ENCODE measurements at places on chromosomes 12 and 14. TPM values are rescaled to one million over a fixed set of nuclear protein-coding genes. Genes with fewer than 3 reads are reported as not detected.

Gene LMNTD1
- 0.51 TPM for total RNA-seq

Gene CDH24
- 2.6 TPM for total RNA-seq

Gene NUP107
- total RNA-seq: 23.1 TPM

Gene ZDHHC22
- total RNA-seq: not detected

Gene DBX2
- 0.19 TPM for total RNA-seq

Gene CLEC9A
- not detected for total RNA-seq

Gene IL25
- total RNA-seq: not detected

Gene ASB2
- total RNA-seq: 156 TPM

Gene OTUB2
- 0.30 TPM for total RNA-seq

- peak; percentile 79 for DNase-seq
Measured at GRCh38 chr12:6550294-6551062, 5.4 kb downstream of the IFFO1 start.

GRCh38 chr12:40907115-40907527 is 214.9 kb downstream of the CNTN1 start:
- DNase-seq: no peak

- DNase-seq: no peak
Measured at GRCh38 chr12:127162902-127163301, 1104.1 kb upstream of the TMEM132C start.

DNA sequence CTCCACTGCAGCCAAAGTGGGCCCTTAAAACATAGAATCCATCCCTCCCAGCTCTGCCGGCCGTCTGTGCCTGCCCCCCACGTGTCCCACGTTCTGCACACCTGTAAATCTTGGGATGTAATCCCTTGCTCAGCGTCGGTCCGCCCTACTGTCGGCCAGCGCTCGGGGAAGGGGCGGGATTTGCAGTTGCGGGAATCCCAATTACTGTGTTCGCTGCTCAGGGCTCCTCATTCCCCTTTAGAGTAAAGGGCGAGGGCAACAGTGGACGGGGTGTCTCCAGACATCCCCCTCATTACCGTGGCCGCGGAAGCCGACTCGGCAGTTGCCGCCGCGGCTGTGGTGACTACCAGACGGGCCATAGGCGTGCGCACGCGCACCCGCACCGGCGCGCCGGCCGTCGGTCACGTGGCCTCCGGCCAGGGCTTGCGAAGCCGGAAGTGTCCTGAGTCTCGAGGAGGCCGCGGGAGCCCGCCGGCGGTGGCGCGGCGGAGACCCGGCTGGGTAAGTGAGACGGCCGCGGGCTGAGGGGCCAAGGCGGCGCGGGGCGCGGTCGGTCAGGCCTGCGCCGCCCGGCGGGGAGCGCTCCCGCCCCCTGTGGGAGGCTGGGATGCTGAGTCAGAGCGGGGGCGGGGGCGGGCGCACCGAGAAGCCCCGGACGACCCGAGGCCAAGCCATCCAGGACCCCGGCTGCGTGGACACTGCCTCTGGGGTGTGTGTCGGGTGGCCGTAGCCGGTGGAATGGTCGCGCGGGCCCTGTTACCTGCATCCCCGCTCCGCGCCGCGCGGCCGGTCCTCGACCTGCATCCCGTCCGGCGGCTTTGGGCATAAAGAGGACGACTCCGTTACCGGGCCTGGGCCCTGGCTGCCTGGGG is at the start of gene TBK1:
Gene TBK1, plus strand, starts transcription at position 434 of the 872 bp plus-strand sequence. CDS start 3,751 bp downstream, outside the sequence.
- DNase-seq: peak; percentile 96

- peak; percentile 67 for DNase-seq
Measured at GRCh38 chr12:52209321-52209720, 17.5 kb upstream of the KRT80 start.

GRCh38 chr12:131773582-131774221 is 54.5 kb upstream of the MMP17 start:
- DNase-seq: peak; percentile 69

GRCh38 chr12:58463051-58463450 is 457.3 kb downstream of the LRIG3 start:
- no peak for DNase-seq

- no peak for DNase-seq
Measured at GRCh38 chr12:67437011-67437410, 167.9 kb downstream of the CAND1 start.

GRCh38 chr14:29352706-29353080 is 575.0 kb downstream of the PRKD1 start:
- no peak for DNase-seq

- DNase-seq: no peak
Measured at GRCh38 chr14:89365061-89365801, 51.8 kb downstream of the FOXN3 start.

DNA sequence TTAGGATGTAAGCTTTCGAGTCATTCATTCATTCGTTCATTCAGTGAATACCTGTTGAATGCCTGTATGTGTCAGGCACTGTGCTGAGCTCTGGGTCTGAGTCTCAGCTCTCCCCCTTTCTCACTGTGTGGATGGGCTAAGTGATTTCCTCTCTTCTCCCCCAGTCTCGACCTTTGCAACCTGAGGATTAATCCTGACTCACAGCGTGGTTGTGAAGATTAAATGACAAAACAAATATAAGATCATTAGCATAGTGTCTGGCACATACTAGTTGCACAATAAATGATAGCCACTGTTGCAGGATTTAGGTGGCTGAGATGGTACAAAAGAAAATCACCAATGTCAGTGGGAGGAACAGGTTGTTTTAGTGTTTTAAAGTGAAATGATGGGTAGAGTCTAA is 136.7 kb downstream of the GPR135 start:
- no peak for DNase-seq

GRCh38 chr12:76878099-76878898 is 520 bp downstream of the CSRP2 start:
- no peak for DNase-seq

- DNase-seq: no peak
Measured at GRCh38 chr12:106739318-106739717, 35.2 kb upstream of the RIC8B start.

DNA sequence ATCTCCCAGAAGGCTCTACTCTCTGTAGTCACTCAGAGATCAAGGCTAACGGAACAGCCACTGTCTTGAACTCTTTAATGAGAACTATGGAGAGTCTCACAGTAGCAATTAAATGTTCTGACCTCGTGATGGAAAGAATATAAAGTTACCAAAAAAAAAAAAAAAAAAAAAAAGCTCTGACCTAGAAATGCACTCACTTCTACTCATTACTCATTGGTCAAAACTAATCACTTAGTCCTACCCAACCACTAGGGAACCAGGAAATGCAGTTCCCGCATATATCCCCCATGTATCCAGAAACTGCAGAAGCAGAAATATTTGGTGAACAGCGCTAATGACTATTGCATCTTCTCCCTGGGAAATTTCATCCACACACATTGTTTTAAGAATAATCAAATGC is 29.5 kb upstream of the C12orf76 start:
- no peak for DNase-seq

DNA sequence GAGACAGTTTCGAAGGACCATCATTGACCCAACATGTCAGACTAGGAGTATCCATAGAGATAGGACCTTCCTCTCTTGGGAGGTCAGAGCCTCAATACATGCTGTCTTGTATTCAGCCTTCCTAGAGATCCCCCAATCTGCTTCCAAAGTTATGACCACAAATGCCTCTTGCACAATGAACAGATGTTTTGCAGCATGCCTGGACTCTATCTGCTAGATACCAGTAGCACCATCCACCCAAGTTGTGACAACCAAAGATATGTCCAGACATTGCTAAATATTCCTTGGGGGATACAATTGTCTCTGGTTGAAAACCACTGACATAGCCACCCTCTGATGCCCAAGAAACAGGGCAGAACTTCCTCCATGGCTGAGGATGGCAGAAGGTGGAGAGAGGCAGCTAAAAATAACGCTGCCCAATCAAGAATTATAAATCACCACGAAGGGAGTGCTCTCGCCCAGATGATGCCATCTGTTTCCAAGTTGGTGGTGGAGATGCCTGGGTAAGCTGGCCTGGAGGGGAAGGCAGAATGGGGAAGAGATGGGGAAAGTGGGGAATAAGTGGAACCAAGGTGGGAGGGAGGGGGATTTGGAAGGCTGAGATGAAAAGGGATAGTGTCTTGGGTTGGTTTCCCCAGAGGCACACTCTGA is 42.9 kb upstream of the NOS1 start:
- DNase-seq: no peak

DNA sequence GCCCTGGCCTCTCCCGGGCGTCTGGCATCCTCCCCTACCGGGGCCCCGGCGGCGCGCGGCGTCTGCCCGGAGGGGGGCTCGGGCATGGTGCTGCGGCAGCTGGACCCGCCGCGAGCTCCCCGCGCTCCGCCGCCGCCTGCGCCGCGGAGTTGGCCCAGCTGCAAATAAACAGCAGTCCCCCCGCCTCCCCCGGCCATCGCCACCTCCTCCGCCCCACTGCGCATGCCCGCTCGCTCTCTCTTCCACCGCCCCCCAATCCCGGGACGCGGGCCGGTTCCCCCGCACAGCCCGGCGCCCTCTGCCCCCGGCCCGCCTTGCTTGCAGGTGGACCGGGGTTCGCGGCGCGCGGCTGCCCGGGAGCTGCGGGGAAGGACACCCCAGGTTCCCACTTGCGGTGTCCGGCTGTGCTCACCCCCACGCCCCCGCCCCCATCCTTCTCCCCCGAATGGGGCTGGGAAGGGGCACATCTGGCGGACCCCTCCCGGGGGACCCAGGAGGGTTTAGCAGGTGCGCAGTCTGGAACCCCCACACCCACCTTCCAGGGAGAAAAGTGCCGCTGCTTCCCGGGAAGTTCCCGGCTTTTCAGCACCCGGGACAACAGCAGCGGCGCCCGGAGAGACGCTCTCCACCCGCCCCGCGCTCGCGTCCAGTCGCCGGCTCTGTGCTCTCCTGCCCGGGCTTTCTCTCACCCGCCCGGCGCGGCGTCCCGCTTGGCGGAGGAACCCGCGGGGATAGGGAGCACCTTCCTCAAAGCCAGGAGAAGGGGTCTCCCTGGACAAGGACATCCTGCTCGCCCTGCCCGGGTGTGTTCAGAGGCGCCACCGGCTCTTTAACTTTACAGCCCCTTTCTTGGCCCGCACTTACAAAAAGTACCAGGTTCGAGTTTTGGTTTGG is at the start of gene TMTC1:
Gene TMTC1, minus strand, starts transcription at position 170 of the 894 bp plus-strand sequence. CDS start 191 bp downstream, outside the sequence.
- DNase-seq: peak; percentile 91

DNA sequence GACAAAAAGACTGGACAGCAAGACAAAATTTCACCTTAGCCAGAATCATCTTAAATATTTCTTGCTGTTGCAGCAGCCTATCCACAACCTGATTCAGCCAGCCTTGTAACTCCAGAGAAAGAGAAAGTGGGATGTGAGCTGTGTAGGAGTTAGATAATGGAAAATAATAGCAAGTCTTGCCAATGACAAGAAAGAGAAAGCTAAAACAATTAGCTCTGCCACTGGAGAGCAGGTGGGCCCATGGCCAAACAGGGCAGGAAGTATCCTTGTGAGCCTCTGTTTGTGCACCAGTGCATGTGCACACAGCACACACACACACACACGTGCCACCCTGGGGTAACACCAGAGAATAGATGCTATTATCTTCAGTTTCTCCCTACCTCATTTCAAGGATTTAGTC is 106.0 kb upstream of the CCDC196 start:
- no peak for DNase-seq

DNA sequence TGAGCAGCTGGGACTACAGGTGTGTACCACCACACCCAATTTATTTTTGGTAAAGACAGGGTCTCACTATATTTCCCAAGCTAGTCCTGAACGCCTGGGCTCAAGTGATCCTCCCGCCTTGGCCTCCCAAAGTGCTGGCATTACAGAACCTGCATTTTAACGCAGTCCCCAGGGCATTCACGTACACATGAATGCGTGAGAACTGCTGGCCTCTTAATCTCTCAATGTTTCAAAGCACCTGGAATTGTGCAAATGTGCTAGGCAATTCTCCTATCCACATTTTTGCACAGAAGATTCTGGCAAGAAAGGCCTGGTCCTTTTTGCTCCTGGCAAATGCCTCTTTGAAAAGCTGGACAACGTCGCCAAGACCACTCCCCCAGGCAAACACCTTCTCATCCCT is 35.2 kb downstream of the TESC start:
- no peak for DNase-seq

All from cardiac septum (tissue), 1 donor.